BJ (cell line): ENCODE measurements at places on chromosomes 11 and 22.

DNA sequence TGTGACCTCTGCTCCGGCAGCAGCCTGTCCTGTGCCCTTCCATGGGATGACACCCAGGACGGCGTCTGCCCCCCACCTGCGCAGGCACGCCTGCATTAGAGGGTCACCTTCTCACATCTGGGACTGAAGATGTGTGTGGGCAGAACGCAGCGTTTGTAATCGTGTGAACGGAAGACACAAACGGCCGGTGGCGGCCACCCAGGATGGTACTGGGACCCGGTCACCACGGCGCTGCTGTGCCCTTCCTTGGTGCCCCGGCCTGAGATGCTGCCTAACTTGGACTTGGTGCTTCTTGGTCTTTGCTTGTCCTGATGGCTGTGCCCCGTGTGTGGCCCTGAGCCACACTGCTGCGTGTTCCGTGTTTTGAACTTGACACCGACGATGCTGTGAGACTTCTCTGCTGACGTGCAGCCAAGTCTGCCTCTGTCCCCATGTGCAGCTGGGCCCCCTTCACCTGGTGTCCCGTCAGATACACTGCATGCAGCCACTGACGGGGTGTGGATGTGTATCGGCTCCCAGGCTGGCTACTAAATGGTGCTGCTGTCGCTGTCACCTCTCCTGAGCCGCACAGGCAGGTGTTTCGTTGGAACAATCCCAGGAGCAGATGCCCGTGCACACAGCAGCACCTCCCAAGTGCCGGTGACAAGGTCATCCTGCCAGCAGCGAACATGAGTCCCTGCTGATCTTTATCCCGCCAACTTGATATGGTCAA, 21.4 kb downstream of the YPEL1 start:
- no peak for DNase-seq

- DNase-seq = peak; percentile 11
These were observed 119.8 kb upstream of the ANO1 start for GRCh38 chr11:69958308-69958707.

GRCh38 chr11:7982582-7983119, 4.5 kb upstream of the EIF3F start:
- no peak for DNase-seq

GRCh38 chr11:120722524-120722923, 211.0 kb downstream of the GRIK4 start:
- no peak for DNase-seq

DNA sequence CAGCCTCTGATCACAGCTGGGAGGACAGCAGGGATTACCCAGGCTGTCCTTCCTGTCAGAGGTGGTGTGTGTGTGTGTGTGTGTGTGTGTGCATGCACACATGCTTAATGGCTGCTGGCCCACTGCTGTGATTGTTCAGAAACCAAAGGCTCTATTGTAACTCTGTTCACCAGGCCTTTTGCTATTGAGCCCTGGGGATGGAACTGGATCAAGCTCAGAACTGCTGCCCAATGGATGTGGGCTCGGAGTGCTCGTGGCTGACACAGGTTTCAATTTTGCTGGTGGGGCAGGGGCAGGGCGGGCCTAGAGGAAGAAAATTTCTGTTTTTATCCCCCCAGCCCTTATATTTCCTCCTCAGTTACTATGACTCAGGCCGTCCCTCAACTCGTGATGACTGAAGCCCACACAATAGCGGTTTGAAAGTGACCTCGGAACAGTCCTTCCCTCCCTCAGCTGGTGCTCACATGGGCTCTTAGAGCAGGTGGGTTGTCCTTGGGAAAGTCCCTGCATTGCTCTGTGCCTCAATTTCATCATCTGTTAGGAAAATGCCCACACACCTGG, 359.3 kb downstream of the TENM4 start:
- no peak for DNase-seq

- no peak for DNase-seq
These were observed 1.4 kb downstream of the SCO2 start for GRCh38 chr22:50523806-50524675.

- DNase-seq = no peak
These were observed 109.6 kb downstream of the SCN3B start for GRCh38 chr11:123544631-123545375.

DNA sequence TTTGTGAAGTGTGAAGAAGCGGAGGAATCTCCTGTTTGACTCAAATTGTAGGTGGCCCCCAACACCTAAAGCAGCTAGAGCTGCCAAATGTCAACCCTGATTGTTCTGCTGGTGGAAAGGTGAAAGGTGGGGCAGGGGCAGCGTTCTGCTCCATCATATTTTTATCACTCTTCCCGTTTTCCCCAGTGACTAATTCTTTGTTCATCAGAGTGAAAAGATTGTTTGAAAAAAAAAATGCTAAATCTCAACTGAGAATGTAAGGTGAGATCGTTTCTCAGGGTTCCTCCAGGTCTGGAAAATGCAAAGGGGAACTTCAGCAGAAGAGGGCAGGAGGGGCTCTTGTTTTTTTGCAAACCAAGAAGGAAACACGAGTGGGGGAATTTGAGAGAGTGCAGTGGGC, 137.7 kb downstream of the MN1 start:
- DNase-seq = no peak

DNA sequence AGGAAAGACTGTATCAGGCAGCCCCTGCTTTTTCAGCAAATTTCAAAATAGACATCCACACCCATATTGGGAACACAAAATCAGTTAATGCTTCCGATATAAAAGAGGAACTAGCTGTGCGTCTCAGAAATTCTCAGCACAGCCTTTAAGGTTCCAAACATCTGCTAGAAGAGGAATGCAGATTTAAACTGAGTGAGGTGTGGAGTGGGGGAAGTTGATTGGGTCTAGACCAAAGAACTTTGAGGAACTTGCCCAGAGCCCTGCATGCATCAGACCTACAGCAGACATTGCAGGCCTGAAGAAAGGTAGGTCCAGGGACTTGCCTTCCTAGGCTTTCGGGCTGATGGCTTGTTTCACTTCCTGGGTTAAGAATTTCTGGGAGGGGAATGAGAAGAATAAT, at the start of gene MS4A4A:
Gene MS4A4A (plus strand): TSS at position 255 of the 400 bp plus-strand sequence. CDS start 10 bp downstream, at position 265.
- DNase-seq = no peak

- DNase-seq = peak; percentile 13
These were observed 68.2 kb downstream of the CASP12 start for GRCh38 chr11:104830080-104830479.

- DNase-seq = no peak
These were observed 152.2 kb upstream of the E2F8 start for GRCh38 chr11:19392847-19393518.

- no peak for DNase-seq
These were observed 231.0 kb downstream of the DDX10 start for GRCh38 chr11:108895579-108896480.

DNA sequence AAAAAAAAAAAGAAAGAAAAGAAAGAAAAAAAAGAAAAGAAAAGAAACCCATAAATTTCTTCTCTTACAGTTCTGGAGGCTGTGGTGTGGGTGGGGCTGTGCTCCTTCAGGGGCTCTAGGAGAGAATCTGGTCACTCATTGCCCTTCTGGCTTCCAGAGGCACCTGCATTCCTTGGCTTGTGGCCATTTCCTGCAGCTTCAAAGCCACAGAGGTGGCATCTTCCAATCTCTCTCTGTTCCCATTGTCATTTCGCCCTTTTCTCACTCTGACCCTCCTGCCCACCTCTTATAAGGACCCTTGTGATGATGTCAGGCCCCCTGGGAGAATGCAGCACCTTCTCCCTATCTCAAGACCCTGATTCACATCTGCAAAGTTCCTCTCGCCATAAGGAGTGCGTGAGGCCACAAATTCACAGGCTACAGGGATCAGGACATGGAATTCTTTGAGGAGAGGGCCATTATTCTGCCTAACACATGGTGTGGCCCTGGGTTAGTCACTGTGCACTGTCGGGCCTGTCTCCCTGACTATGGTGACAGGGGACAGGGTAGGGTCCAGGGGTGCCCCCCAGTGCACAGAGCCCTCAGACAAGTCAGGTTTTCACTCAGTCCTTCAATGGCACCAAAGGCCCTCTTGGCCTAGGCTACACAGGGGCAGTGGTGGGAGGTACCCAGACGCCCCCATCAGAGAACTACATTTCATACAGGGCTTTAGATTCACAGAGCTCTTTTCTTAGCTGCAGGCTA, 38.6 kb upstream of the PRR5 start:
- no peak for DNase-seq

DNA sequence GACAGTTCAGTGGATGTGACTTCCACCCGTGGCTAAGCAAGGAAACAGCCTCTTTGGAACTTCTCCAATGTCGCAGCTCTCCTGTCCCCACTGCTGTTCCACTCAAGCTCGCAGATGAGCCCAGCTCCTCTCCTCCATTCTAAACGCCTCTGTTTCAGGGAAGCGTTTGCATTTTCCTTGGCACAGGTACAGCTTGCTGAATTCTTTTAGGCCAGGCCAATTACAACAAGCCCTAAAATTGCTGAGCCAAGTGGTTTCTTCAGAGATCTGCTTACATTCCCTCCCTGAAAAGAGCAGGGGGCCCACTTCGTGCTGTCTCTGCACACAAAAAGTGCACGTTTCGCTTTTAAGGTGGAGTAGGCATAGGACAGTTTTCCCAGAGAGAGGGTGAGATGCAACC, 91.5 kb upstream of the BLID start:
- no peak for DNase-seq

DNA sequence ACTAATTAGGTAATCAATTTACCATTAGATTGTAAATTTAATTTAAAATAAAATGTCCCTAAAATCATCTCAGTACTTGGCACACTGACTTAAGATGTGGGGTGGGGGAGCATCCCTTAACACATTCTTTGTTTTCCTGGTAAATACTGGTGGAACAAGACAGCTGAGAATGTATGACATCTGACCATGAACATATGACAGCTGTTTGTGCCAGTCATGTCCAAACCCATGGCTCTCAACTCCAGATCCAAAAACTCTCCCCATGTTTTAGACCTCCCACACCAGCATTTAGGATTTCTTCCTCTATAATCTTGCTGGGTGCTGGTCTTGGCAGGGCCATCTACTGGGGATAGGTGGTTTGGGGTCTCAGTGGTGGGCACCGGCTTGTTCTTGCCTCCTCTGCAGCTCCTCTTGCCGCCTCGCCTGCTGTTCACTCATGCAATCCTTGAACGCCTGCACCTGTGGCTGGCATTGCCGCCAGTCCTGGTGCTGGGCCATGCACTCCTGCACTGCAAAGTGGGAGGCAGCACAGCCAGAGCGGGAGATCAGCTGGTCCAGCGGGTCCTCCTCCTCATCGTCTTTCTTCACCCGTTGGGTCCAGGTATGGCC, 3.8 kb downstream of the COA4 start:
- no peak for DNase-seq

- no peak for DNase-seq
These were observed 4.5 kb upstream of the MYRF start for GRCh38 chr11:61747967-61748285.

- no peak for DNase-seq
These were observed 17.0 kb downstream of the NEAT1 start for GRCh38 chr11:65439331-65440181.

GRCh38 chr22:24601217-24602104, 1.5 kb upstream of the GGT1 start:
- DNase-seq = no peak

- DNase-seq = no peak
These were observed 10.8 kb downstream of the DRD2 start for GRCh38 chr11:113464416-113464815.

DNA sequence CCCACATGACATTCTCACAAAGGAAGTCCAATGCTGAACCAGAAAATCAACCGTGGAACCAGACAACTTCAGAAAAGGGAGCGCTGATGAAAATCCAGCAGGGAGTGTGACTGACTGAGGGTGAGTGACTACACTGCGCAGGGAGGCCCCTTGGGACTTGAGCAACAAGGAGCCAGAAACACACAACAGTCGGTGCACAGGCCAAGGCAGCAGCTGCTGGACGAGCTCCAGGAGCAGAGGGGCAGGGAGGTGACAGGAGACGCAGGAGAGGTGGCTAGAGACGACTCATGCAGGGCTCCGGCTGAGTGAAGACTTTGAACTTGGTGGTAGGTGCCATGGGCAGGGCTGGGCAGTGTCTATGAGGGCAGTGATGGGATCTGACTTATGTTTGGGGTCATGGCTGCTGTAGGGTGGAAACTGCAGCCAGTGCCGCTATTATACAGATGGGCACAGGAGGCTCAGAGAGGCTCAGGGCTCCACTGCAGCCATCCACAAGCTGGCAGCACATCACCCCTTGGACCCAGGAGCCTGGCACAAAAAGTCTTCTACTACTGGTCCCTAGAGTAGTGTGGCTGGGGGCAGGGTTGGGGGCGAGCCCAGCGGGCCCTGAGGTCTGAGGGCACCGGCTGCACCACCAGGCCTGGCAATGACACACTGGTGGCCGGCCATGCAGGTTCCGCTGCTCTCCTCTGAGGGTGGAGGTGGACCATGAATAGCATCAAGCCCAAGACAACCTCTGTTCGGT, 10.3 kb upstream of the FADD start:
- no peak for DNase-seq

DNA sequence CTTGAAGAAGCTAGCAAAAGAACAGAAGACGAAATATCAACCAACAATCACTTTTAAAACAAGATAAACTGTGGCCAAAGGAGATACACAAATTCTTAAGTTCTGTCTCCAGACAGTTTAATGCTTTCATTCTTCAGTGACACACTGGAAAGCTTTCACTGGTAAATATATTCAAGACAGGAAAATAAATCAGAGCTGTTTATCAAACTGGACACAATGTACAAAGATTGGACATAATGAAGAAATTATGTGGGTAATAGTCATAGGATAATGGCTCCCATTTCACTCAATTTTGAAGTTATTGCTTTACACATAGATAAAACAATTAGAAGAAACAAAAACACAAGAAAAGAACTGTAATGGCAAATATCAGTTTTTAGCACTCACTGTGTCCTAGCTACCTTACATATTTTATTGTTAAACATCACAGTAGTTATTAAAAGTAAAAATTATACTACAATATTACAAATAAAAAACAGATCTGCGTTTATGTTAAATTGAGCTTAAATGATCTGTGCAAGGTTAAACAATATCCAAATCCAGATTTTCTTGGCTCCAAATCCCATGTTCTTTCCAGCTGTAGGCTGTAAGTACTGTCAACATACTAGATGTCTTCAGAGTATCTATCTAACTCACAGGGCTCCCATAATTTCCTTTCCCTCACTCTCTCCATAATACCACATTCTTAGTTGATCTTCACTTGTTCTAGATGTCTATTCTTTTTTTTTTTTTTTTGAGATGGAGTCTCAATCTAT, 38.6 kb upstream of the NOX4 start:
- no peak for DNase-seq

DNA sequence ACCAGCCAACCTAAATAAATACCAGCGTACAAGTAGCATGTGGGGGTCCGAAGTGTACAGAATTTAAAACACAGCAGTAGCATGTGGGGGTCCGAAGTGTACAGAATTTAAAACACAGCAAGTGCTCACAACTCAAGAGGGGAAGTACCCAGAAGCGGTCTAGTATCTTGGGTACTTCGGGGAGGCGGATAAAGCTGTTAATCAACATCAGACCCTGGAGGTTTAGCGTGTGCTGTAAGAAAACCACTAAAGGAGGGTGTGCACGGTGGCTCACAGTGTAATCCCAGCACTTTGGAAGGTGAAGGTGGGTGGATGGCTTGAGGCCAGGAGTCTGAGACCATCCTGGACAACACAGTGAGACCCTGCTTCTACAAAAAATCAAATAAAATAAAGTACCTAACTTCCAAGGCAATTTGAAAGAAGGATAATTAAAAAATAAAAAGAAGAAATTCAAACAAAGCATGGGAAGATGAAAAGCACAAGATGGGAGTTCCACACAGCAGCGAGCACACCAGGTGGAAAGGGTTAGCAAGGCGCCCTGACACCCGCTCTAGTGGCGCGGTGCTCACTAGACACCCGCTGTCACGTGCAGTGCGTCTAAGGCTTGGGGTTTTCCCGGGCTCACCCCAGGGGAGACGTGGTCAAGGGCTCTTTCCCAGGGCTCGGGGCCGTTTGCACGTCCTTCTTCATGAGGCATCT, 35.0 kb upstream of the MOB2 start:
- no peak for DNase-seq
